ENCODE measurements at places on chromosomes 7 and 10.
A peak's percentile ranks its signal among the peaks of the same experiment; 100 is the strongest.

GRCh38 chr7:18638594-18639452, 143.3 kb downstream of the HDAC9 start:
- no peak for DNase-seq

- no peak for DNase-seq
Observed at GRCh38 chr7:29865526-29865925, 59.2 kb downstream of the WIPF3 start.

DNA sequence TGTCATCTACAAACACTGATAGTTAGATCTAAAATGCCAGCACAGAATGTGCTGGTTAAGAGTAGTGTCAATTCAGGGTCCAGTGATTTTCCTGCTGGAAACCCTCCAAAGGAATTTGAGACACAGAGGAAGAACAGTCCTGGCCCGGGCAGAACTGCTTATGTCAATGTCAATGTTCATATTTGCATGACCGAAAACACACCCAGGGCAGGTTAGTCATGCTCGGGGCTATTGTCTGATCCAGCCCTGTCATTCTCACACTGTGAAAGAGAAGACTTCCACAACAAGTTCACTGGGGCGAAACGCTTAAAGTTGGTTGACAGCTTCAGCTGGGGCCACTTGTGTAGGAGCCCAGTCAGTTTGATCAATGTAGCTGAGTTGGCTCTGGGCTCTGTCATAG, 139.3 kb downstream of the C1GALT1 start:
- DNase-seq: no peak

- DNase-seq: no peak
Observed at GRCh38 chr7:146096994-146097393, 19.6 kb upstream of the CNTNAP2 start.

GRCh38 chr10:105149371-105149891, 508.3 kb downstream of the SORCS3 start:
- no peak for DNase-seq

GRCh38 chr7:32256376-32256775, 186.2 kb upstream of the PDE1C start:
- no peak for DNase-seq

DNA sequence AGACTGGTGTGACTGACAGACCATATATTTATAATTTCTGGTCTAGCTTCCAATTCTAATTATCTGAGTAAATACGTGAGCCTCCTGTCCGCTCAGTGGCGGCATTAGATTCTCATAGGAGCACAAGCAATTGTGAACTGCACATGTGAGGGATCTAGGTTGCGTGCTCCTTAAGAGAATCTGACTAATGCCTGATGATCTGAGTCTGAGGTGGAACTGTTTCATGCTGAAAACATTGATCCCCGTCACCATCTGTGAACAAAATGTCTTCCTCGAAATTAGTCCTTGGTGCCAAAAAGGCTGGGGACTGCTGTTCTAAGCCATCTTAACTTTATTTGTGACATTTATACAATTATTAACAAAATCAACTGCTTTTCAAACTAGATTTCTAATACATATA, 164.7 kb upstream of the MEOX2 start:
- no peak for DNase-seq

DNA sequence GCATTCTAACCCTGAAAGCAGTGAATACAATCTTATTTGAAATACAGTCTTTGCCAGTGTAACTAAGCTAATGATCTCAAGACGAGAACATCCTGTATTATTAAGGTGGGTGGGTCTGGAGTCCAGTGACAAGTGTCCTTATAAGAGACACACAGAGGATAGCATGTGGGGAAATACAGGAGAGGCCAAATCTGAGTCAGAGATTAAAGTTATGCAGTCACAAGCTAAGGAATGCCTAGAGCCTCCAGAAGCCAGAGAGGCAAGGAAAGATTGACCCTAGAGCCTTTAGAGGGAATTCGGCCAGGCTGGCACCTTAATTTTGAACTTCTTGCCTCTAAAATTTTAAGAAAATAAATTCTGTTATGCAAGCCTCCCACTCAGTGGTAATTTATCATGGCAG, 87.5 kb upstream of the HGF start:
- DNase-seq: no peak

- no peak for DNase-seq
Observed at GRCh38 chr7:24284699-24285506, 913 bp downstream of the NPY start.

GRCh38 chr7:112080441-112080840, 125.8 kb downstream of the DOCK4 start:
- no peak for DNase-seq

GRCh38 chr10:5583525-5584175, 58.9 kb downstream of the CALML3 start:
- no peak for DNase-seq

GRCh38 chr7:126696256-126697038, 556.3 kb downstream of the GRM8 start:
- DNase-seq: no peak

GRCh38 chr7:1401011-1401410, 58.3 kb downstream of the MICALL2 start:
- DNase-seq: no peak

DNA sequence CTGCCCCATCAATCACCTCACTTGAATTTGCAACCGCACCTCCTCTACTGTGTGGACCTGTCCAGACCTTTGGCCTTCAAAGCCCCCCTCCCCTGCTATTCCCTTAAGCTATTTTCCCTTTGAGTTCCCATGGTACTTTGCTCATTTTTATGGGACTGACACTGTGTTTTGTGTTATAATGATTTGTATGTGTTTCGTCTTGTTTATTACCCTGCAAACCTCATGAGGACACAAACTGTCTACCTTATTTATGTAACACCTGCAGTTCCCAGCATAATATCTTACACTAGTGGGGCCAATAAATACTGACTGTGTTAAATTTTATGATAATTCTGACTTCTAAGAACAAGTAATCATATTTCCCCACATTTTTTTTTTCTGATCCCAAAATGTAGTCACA, 70.6 kb downstream of the CLEC2L start:
- no peak for DNase-seq

- DNase-seq: no peak
Observed at GRCh38 chr7:17369691-17370426, 71.4 kb downstream of the AHR start.

GRCh38 chr10:51772387-51772786, 73.0 kb upstream of the CSTF2T start:
- no peak for DNase-seq

DNA sequence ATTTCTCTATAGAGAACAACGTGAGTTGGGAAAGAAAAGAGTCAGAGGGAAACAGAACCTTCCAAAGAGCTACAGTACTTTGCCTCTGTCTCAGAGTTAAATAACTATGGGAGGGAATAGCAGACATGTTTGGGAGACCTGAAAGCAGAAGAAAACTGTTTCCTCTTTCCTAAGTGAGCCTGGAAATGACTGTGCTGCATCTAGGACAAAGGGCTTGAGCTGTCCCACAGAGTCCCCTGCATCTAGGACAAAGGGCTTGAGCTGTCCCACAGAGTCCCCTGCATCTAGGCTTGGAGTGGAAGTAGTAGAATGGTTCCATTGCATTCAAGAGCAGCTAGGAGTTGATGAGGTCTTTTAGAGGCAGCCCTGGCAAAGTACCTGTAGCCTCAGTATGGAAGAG, 149.7 kb downstream of the DKK1 start:
- DNase-seq: no peak

- DNase-seq: no peak
Observed at GRCh38 chr10:102398172-102399020, 2.9 kb downstream of the NFKB2 start.

- no peak for DNase-seq
Observed at GRCh38 chr7:17709127-17709526, 231.2 kb downstream of the SNX13 start.

DNA sequence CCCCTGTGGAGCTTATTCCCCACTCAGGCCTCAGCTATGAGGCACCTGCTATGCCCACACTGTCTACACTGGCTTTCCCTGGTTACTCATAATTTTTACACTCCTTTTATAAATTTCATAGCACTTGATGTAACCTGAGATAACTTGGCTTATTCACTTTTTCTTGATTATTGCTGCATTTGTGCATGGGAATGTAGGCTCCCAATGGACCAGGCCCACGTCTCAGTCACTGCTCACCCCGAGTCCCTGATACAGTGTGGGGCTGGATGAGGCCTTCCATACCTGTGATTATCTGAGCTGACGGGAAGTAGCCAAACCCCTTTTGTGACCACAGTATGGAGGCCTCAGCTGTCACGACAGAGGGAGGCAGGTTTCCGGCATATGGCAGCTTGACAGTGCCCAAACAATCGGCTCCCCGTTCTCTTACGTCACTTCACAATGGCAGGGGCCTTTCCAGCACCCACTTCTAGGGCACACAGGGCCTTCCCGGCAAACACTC, 645.3 kb downstream of the ACTR3B start:
- DNase-seq: no peak

DNA sequence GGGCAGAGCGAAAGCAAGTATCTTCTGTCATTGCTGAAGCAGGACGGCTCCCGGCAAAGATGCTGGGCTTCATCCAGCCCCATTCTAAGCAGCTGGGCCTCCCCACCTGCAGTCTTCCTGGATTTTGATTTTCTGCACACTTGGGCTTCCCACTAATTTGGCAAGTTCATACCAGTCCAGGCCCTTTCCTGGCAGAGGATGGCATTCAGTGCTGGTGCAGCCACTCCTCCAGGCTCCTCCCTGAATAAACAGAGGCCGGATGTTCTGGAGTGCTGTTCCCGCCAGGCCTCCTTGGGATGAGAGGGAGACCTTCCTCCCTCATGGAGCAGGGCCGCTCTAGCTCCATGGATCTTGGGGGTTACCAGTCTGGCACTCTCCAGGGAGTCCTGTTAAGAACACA, 3.4 kb downstream of the BAG3 start:
- no peak for DNase-seq

DNA sequence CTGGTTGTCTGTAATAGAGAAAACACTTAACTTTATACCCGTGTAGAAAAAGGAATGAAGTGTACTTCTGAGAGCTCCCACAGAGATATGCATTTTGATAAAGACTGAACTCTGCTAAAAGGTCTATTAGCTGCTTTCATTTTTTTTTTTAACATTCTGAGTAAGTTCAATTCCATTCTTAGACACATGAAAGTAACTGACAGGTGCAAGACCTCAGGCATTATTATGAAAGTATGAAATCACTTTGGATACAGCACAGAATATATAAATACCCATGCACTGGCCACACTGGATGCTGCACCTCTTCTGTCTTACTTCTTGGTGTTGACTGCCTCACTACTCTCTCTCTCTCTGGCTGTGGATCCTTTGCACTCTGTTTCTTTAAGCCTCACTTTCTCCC, 46.2 kb downstream of the VWDE start:
- no peak for DNase-seq

DNA sequence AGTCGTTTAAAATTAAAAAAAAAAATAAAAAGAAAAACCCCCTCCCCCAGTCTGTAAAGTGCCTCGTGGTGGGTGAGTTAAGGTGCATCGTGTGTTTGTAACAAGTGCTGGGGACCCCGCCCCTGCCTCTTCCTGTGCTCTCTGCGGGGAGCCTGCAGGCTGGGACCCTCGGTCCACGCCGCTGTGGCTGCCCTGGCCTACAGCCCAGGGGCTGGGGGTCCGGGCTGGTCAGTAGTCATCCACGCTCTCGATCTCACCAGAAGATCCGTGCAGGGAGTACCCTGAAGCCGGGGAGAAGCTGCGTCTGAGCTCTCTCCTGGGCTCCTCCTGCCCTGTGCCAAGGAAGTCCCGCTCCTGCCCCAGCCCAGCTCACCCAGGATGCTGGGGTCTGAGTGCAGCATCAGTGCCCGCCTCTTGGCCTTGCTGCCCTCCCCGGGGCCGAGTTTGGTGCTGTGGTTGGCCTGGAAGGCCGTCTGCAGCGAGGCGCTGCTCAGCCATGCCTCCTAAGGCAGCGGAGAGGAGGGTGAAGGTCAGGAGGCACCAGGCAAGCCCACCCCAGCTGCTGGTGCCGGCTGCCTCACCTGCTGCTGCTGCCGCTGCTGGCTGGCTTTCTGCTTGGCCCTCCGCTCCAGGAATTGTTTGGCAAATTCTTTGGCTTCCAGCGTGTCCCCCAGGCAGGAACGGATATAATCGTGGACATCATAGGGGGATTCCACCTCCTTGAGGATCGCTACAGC, 8.1 kb downstream of the GNB2 start:
- peak; percentile 13 for DNase-seq

DNA sequence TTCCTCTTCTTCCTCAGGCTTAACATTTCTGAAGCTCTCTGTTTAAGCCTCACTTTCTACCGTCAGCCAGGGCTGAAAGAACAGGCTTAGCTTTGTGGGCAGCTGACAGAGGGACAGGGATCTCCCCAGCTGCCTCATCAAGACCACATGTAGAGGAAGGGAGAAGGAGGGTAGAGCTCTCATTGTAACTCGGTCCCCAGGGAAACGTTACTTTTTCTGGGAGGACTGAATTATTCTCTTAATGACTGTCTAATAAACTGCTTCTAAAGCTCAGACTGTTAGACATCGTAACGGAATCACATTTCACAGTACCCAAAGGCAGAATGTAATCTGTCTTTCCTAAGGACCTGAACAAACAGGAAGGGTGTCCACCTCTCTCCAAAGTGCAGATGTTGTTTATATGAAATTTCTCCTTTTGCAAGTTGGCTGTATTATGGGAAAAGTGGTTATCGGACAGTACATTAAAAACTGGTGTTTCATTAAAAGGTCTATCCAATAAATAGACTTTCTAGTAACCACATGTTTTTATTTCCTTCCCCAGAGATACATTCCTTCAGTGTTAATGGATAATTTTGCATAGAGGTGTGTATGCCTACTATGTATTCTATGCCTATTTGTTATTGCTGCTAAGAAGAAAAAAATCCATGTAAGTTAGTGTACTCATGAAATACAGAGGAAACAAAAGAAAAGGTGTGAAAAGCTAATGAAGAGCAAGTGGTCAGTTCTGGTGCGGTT, 144.2 kb downstream of the CTTNBP2 start:
- DNase-seq: no peak

GRCh38 chr7:155992538-155992937, 180.3 kb upstream of the SHH start:
- DNase-seq: no peak

DNA sequence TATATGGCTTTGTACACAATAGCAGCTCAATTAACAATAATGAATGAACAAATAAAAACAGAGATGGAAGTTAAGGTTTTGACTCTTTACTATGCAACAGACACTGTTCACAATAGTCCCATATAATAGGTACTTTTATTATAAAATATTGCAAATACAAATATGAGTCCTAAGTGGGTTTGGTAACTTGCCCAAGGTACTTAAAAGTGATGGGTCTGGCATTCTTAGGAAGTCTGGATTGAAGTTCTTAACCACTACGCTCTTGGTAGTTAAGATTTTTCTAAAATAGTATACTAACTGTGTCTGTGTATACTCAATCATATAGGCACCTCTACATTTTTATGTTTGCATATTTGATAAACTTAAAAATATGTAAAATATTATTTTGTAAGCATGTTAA, 55.5 kb downstream of the HGF start:
- no peak for DNase-seq

- no peak for DNase-seq
Observed at GRCh38 chr7:115840702-115841101, 189.9 kb downstream of the TFEC start.
